ENCODE measurements at places on chromosomes 12 and 14.
A peak's percentile ranks its signal among the peaks of the same experiment; 100 is the strongest.

DNA sequence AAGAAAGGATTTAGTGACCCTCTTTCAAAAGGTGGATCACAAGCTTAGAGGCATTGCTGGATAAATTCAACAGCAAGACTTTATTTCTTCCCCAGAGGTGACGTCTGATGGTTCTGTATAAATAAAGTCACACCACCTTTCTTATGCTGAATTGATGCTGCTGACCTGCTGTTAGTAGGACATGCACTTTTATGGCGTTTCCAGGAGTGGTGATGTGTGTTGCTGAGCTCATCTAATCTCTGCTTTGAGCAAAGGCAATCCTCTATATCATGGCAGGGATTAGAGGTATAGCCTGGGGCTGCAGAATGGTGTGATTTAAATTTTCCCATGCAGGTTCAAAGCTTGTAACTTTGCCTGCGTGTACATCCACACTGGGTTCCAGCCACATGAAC is 94.9 kb downstream of the ETV6 start:
- no peak for DNase-seq

DNA sequence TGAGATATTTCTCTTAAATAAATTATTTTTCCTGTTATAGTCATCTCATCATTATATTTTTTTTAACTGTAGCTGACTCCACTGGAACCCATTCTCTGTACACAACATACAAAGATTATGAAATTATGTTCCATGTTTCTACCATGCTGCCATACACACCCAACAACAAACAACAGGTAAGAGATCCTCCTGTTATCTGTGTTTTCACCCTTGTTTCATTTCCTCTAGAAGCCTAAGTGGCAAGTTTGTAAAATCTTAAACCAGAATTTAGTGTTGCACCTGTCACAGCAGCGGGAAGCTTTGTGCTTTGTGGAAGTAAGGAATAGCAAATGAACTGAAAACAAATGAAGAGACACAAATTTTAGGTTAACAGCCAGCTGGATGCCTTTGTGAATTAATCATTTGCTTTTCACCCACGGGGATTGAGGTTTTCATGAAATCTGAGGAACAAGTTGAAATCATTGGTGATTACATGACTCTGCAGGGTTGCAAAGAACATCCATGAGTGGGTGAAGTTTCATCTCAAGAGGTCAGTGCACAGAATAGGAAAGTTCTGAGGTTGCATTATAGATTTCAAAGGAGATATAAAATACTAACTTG is 273.9 kb upstream of the RGS6 start:
- DNase-seq: no peak

- DNase-seq: no peak
Measured at GRCh38 chr12:112964067-112964670, 14.2 kb upstream of the OAS2 start.

- peak; percentile 73 for DNase-seq
Measured at GRCh38 chr14:23183479-23183878, at the start of gene SLC7A8. TSS of gene SLC7A8 (minus strand) at chr14:23183660. CDS start at chr14:23182914, 746 bp downstream.

DNA sequence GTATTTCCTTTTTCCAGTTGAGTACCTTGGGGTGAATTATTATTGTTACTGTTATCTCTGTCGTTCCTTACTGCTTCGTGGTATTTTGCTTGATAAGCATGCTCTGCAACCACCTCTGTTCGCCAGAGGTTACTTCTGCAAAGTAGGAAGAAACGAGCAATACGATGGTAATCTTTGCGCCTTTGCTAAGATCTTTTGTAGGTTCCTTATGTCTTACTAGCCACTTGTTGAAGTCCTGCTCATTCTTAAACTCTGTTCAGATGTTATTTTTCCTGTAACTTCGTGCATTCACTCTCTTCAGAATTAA is 729 bp upstream of the M6PR start:
- no peak for DNase-seq

GRCh38 chr14:75258079-75258802 is 20.4 kb upstream of the FOS start:
- DNase-seq: no peak

- peak; percentile 48 for DNase-seq
Measured at GRCh38 chr12:120971299-120972180, 6.8 kb upstream of the HNF1A start.

- DNase-seq: peak; percentile 88
Measured at GRCh38 chr14:64762044-64763034, 58.1 kb downstream of the PLEKHG3 start.

- no peak for DNase-seq
Measured at GRCh38 chr14:23269193-23269592, 16.7 kb downstream of the HOMEZ start.

- no peak for DNase-seq
Measured at GRCh38 chr12:124725597-124726237, 137.9 kb downstream of the SCARB1 start.

DNA sequence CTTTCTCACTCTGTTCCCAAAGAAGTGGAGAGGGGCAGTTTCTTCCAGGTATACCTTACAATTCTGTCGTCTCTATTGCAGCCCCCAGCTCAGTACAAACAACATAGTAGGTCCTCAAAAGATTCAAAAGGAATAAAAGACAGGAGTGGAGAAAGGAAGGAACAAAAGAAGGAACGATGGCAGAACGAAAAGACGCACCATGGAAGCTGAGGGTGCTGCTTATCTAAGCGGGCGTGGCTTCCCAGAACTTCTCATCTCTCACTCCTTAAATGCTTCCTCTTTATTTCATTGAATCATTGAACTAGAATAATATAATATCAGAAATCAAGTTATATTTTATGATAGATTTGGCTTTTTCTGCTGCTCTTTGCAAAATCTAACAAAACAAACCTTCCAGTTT is 13.7 kb upstream of the LTA4H start:
- DNase-seq: no peak

- DNase-seq: peak; percentile 44
Measured at GRCh38 chr12:53219292-53219955, 12.4 kb upstream of the ITGB7 start.

DNA sequence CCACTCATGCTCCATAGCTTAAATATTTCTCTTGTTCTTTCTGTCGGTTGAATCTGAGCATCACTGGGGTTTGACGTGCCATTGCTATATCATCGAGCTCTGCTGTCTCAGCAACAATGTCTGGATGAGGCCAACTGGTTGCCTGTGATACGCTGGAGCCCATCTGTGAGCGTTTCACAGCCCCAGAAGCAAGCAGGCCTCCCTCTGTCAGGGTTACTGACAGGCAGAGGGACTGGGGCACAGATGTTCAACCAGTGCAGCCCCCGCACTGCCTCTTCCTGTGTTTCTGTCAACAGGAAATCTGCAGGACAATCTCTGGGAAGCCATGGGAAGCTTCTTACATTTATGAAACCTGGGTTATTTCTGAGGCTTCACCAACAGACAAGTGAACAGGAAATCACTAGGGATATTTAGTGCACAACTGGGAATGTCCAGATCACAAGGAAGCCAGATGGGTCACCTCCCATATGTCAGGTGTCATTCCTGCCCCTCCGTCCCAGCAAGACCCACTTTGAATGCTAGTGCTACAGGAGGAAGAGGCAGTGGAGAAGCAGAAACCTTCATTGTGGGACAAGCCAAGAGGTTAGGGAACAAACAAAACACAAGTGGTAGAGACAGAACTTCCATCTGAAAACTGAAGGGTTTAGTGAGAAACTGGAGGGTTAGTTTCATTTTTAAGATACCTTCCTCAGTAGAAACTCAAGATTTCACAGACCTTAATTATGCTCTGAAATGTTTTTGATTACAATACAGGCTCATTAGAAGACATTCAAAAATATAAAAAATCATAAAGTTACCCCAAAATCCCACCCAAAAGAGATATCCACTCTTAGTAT is 24.1 kb downstream of the DMAC2L start:
- no peak for DNase-seq

- no peak for DNase-seq
Measured at GRCh38 chr12:109631302-109631701, 57.7 kb downstream of the MVK start.

- no peak for DNase-seq
Measured at GRCh38 chr12:74722709-74723108, 185.1 kb downstream of the ATXN7L3B start.

DNA sequence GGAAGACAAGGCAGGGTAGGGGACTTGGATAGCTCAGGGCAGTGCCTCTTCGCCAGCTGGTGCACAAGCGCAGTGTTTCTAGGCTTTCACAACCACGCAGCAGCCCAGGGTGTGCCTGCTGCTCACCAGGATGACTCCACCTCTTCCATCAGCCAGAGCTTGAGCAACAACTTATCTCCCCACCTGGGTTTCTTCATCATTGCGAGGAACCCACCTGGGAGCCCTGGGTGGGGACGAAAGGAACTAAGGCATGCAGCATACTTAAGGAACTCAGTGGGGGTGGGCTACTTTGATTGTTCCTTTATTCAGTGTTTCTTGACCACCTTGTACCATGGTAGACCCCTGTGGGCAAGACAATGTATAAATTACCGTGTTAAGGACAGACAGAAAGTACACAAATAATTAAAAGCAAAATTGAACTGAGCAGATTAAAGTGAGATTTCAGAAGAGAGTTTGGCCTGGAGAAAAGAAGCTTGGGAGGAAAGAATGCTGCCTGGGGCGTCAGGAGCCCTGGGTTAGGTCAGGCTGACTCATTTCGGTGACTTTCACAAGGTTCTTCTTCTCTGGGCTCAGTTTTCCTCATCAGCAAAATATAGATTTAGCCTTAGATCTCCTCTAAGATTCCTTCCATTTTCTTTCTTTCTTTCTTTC is 22.9 kb downstream of the KRT18 start:
- no peak for DNase-seq

GRCh38 chr12:14994610-14995009 is 21.8 kb downstream of the PDE6H start:
- no peak for DNase-seq

- DNase-seq: no peak
Measured at GRCh38 chr14:47195582-47195981, 479.8 kb downstream of the MDGA2 start.

- DNase-seq: no peak
Measured at GRCh38 chr14:46290706-46291105, 360.9 kb downstream of the RPL10L start.

- DNase-seq: no peak
Measured at GRCh38 chr14:95110178-95110577, 47.2 kb downstream of the DICER1 start.

- no peak for DNase-seq
Measured at GRCh38 chr14:31787377-31787776, 226.2 kb downstream of the NUBPL start.

DNA sequence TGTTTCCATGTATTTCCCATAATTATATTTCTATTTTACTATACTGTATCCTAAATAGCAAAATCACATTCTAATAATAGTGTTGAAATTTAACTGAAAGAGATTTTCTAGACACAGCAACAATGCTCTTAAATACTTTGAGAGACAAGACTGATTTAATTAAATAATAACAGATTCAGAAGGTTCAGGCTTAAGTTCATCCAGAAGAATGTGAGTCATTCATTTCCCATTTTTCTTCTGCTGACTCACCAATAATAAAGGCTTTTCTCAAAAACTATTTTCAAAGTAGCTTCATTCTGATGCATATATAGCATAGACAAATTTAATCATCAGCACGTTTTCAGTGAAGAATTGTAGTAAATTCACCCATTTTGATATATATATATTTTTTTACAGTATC is 481.4 kb downstream of the MDGA2 start:
- no peak for DNase-seq

DNA sequence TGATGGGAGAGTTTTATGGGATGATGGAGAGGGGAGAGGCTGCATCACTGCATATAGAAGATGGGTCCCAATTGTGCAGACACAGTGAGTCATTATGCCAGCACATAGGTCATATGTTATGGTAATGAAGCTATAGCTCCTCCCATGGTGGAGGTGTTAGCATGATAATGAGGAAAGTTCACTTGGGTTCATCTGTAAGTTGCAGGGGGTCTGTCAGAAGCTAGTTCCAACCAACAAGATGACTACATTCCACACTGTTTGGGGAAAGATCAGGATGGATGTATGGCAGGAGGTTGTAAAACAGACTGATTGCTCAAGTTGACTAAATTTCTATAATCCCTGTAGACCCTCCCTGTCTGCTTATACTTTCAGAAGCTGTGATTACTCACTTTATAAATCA is 561.3 kb downstream of the C12orf50 start:
- DNase-seq: no peak

DNA sequence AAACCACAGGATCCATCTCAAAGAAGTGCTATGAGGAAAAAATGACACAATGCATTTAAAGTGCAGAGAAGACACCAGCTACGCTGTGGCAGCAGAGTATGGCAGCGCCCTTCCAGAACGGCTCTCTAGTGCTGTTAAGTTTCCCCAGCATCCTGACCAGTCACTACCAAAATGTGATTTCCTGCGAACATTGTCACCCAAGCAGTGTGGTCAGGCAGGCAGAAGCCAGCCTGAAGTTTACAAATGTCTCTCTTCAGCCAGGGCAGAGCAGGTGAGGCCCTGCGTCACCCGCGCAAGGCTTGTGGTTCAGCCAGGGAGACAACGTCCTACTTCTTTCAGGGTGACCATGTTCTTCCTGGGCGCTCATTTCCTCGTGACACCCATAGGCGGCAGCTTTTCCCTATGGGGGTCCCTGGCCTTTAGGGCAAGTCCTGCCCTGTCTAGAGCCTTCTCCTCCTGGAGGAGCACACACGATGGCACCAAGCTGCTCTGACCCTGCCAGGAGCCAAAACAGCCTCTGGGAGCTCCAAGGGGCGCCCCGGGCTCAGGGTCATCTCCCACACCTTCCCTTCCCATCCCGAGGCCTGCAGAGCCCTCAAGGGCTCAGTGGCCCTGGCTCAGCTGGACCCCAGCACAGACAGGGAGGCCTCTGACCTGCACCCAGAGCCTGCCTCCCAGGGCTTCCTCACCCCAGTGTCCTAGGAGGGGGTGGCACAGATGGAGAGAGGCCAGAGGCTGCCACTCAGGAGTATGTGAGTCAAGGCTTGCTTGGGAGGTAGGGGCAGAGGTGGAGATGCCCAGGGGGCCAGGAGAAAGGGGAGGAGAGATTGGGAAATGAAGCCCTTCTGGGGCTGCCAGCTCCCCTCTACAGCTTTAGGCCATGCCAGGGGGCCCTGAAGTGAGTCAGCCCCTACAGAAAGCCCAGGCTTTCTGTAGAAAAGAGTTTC is 41.9 kb downstream of the PSMA6 start:
- no peak for DNase-seq

GRCh38 chr12:77777274-77777673 is 53.4 kb upstream of the NAV3 start:
- no peak for DNase-seq
